Stimulated activated CD8-positive, alpha-beta memory T cell treated with anti-CD3 and anti-CD28 coated beads, Interleukin-15, amount 100 ng/mL, for 1 hour (primary cell): ENCODE measurements at places on chromosomes 2 and 18.

- DNase-seq, result no peak
These were observed 47.7 kb upstream of the TMEM247 start for GRCh38 chr2:46431481-46432235.

- DNase-seq, result no peak
These were observed 61.8 kb upstream of the STK17B start for GRCh38 chr2:196233021-196233804.

GRCh38 chr2:72743481-72743880, 82.4 kb downstream of the EXOC6B start:
- DNase-seq, result no peak

GRCh38 chr2:156452971-156453370, 16.8 kb downstream of the GPD2 start:
- DNase-seq, result no peak

DNA sequence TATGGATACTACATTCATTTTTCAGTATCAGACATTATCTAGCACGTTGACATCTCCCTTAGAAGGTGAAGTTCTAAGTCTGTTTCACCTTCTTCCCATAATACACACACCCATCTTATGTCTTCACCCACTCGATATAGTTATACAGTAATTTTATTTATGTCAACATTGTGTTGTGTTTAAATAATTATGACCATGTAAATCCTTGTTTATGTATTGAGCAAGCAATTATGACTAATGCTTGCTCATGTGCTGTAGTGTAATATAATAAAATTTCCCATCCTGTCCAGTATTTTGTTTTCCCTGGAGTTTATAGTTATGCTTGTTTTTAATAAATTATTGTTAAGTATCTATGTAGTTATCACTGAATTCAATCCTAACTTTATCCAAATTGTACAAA, 163.2 kb downstream of the MTX2 start:
- no peak for DNase-seq

DNA sequence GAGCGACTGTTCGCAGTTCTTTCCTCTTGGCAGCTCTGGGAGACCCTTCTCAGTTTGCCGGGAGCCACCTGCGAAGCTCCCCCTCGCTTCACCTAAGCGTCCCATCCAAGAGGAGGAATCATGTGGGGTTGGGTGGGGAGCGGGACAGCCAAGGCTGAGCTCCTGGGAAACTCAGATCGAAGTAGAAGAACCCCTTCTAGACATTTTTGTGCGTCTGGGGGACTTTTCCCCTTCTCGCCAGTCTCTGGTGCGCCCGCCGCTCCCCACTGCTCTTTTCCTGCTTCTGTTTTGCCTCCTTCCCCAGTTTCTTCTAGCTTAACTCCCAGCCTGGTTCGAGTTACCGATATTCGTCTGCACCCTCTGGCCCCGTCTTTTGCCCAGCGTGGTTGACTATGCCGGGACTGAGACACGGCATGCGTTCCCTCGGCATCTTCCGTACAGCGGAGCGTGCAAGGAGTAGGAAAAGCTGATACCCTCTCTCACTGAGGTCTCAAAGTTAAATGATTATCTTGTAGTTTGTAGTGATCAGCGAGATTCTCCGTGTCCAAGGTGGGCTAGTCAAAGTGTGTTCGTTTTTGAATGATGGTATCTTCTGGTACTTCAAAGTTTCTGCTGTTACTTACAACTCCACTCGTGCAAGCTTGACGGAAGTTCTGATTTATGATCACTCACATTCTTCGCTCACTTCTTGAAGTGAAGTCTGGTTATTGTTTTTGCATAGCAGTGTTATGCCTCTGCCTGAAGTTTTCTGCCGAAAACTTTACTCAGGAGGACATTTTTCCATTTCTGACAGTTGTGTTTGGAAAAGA, 664 bp downstream of the CAMKMT start:
- no peak for DNase-seq

DNA sequence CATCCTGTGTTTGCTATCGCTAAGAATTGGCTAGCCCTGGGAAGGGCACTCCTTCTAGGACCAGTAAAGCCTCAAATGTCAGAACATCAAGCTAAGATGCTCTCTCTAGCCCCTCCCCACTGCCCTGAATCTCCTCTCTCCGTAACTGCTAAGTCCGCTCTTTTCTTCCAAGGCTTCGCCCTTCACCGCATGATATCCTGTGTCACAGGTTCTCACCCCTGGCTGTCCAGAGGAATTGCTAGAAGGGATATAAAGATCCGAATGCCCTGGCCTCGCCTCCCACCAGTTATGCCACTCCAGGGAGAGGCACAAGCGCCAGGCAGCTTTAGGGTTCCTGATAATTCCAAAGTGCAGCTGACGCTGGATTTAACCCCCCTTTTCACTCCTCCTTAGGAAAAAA, 17.1 kb upstream of the GPR45 start:
- DNase-seq, result no peak

DNA sequence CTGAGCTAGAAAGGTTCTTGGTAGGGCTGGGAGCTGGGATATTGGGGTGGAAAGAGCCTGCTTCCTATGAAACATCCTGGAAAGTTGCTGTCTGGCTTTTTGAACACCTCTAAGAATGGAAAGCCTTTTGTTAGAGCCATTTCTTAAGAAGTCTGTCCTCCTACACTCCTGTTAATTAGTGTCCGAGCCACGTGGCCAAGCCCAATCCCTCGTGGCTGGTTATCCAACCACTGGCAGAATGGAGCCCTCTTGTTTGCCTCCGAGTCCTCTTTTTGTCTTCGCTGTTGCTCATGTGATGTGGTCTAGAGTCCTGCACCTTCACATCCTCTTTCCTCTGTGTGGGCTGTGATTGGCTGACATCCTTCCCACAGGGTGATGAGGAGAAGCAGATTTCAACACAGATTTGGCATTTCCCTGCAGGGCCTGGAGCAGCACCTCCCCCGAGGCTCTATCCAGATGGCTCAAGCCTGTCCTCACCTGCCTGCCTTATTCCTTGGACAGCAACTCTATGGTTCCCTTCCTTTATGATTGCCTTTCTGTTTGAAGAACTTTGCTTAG, 8.2 kb upstream of the TOGARAM2 start:
- DNase-seq, result no peak

DNA sequence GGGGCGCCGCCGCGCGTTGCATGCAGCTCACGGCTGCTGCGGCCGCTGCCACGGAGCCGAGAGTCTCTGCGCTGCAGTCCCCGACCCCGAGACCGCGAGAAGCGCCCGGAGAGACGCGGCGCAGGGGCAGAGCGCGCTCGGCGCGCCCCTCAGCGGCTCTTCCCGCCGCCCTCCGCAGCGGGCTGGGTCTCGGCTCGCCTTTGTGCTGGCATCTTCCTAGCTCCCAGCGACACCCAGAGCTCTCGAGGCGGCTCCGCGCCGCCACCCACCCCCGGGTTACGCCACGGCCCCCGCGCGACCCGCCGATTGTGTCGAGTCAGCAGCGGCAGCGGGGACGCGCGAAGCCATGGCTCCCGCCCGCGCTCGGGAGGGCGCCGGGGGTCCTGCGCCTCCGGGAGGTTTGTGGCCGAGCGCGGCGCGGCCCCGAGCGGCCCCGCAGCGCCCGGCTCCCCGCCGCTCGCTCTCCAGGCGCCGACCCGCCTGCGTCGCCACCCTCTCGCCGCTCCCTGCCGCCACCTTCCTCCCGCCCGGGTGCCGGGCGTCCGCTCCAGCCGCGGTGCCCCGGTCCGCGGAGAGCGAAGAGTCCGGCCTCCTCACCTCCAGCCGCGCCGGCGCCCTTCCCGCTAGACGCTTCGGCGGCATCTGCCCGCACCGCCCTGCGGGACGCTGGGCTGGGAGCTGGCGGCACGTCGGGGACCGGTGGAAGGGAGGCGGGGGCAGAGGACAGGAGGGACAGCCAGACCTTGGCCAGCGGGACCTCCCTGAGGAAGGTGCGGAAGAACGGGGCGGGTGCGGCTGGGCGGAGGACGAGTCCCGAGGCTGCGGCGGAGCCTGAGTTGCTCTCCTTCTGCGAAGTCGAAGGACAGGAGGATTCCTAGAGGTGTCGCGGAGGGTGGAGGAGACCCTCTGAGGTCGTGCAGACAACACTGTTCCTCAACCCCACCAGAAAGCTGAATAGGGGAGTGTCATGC, 46.3 kb upstream of the CCDC150 start:
- no peak for DNase-seq

GRCh38 chr2:102100371-102101096, 42.0 kb upstream of the IL1R1 start:
- DNase-seq, result no peak
